ENCODE measurements at places on chromosomes 4 and X.

DNA sequence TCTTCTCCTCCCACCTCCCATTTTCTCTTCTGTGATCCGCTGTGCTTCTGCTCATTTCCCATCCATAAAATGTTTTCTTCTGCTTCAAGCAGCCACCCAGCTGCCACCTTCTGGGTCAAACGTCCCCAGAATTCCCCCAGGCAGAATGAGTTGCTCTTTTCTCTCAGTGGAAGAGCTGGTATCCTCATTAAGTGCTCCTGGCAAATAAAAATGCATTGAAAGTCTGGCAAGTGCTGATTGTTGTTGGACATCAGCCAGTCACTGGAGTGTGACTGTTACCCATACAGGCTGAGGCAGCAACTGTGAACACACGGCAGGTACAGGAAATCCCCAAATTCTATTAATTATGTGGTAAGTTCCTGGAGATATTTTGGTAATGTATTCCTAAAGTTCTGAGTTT is 52.6 kb downstream of the LIMCH1 start:
- no peak for DNase-seq

GRCh38 chrX:100980608-100981497 is 11.3 kb downstream of the ARL13A start:
- no peak for DNase-seq

GRCh38 chr4:27149541-27150212 is 289.0 kb downstream of the STIM2 start:
- DNase-seq: no peak

GRCh38 chr4:8293131-8293975 is 23.8 kb downstream of the HTRA3 start:
- DNase-seq: no peak

DNA sequence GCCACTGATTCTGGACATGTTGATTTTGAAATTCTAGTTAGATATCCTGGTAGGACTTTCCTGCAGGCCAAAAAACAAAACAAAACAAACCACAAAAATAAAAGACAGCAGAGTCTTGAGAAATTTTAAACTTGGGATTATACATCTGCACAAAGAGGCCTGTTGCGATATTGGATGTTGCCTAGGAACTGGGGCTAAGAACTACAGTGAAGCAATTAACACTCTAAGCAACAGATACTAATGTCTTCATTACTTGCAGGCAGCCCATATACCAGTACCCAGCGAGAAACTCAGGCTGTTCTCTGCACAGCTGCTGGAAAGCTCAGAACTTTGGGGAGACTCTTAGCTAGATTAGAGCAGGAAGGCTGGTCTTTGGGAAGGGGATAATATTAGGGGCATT is 69.1 kb upstream of the SCOC start:
- no peak for DNase-seq

DNA sequence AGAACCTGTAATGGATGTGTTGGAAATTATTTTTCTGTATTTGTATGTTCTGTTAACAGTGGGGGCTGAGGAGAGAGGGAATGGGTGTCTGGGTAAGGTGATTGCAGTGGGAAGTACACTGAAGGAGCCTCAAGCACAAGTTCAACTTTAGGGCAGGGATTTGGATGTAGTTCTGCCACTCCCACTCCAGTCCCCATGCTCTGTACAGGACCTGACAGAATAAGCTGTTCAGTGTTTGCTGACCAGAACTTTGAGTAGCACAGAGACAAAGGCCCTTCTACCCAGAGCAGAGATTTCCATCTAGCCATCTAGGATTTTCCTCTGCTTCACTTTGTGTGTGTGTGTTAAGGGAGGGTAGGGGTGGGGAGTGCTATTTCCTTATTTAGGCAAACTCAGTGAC is 49.2 kb downstream of the VSIG4 start:
- no peak for DNase-seq

- DNase-seq: no peak
These were observed 109.2 kb downstream of the CLNK start for GRCh38 chr4:10575414-10575813.

GRCh38 chr4:107133965-107134653 is 98.0 kb upstream of the DKK2 start:
- no peak for DNase-seq

DNA sequence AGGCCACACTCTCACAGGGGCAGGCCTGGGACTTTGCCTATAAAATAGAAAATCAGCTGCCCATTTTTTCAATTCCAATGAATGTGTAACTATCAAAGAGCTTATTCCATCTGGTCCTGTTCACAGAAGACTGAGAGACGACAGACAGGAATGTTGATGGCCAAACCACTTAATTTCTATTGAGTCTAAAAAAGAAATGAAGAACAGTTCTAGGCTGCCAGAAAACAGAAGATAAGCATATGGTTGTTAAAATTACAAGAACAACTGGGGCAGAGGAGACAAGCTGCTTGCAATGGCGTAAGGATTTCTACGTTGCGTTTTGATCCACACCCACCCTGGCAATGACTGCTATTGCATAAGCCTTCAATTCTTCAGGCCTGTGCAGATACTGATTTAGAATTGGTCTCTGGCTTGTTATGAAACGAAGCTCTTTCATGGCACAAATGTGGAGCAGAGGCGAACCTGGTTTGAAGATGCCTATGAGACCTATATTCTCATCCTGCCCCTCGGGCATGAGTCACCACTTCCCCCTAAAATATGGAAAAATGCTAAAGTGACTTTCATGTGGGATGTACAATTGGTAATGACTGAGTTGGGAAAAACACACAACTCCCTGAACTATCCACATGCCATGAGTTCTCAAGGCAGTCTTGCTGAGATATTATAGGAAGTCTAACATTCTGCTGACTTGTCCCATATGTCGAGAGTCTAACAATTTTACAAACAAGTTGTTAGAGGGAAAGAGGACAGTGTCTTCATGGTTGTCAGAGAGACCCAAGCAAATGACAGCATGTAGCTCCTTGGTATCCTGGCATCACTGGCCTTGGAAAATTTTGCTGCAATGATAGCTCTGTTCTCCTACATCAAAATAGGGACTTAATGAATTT is 37.9 kb upstream of the SORBS2 start:
- no peak for DNase-seq

- no peak for DNase-seq
These were observed 836 bp downstream of the GPM6A start for GRCh38 chr4:175811228-175811627.

- no peak for DNase-seq
These were observed 418.5 kb upstream of the HS3ST1 start for GRCh38 chr4:11847167-11847566.

- DNase-seq: no peak
These were observed 50.8 kb upstream of the C4orf50 start for GRCh38 chr4:6068986-6069385.

DNA sequence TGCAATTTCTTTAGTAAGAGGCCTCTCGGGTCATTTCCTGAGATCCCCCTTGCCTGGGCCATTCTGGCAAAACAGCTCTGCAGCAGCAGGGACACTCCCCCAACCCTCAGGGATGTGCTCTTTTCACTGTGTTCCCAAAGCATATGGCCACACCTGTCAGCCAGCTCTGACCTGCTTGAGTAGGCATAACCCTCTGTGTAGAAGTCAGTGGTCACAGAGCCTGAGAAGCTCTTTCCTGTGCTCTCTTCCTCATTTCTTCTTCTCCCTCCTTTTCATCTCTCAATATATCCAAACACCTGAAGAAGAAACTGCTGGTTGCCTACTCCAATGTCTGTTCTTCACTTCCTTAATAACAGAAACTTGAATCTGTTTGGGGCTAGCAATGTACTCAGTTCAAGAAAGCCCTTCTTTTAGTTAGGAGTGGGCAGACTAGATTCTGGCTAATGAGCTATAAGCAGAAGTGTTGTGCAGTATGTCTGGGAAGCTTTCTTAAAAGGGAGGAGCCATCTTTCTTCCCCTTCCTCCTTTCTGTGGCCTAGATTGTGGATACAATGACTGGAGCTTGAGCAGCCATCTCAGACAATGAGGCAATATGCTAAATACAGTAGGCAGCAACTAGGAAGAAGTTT is 73.3 kb downstream of the PRPS1 start:
- no peak for DNase-seq

DNA sequence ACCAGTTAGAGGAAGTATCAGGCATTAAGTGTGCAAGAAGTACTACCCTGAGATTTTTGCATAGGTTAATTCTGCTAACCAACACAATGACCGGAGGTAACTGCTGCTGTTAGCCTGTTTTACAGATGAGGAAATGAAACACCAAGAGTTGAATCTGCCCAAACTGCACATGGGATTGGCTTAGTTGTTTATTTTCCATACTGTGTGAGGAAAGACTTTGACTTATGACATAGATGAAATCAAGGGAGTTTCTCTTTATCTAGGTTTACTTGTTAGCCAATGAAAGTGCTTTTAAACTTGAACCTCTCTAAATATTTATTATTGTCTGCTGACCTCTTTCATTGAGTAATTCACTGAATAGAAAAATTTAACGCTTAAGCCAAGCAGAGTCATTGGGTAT is 10.3 kb downstream of the GUCY1B1 start:
- no peak for DNase-seq

DNA sequence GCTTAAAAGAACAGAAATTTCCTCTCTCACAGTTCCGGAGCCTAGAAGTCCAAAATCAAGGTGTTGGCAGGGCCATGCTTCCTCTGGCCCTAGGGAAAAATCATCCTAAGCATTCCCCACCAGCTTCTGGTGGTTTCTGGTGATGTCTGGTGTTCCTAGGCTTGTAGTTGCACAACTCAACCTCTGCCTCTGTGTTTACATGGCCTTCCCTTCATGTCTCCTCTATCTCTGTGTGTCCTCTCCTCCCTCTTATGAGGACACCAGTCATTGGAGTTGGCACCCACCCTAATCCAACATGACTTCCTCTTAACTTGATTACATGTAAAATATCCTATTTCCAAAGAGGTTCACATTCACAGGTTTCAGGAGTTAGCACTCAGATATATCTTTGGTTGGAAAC is 15.4 kb downstream of the LRP2BP start:
- DNase-seq: no peak

GRCh38 chrX:150018931-150019361 is 80.7 kb upstream of the EOLA2 start:
- DNase-seq: no peak

- DNase-seq: no peak
These were observed 877 bp upstream of the SLC16A2 start for GRCh38 chrX:74420196-74421035.

DNA sequence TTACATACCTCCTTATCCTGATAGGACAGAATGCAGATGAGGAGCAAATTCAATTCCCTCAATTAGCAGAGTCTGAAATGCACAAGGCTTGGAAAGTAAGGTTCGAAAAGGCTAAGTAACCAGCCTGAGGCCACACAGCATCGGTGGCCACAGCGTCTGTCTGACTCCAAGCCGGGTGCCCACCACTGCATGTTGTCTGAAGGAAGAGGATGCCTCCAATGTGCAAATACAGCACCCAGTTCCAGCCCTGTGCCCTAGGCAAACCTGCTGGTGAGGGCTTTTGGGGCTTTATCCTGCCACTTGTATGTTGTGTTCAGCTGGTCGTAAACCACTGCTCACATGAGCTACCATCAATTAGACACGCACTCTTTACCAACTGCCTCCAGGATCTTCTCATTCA is 48.6 kb upstream of the PPP2R2C start:
- DNase-seq: no peak

Measured in activated T-helper 1 cell treated with anti-CD3 and anti-CD28 coated beads, Interleukin-2, amount 50 U/mL, for 16 hours (primary cell).